Stimulated activated CD4-positive, alpha-beta T cell treated with anti-CD3 and anti-CD28 coated beads, Interleukin-1b, Interleukin-23, amount 100 ng/mL, for 48 hours (primary cell): ENCODE measurements at places on chromosomes 1 and 21.
A peak's percentile ranks its signal among the peaks of the same experiment; 100 is the strongest.

- DNase-seq, result no peak
These were observed 20.1 kb downstream of the NADK start for GRCh38 chr1:1758059-1758621.

DNA sequence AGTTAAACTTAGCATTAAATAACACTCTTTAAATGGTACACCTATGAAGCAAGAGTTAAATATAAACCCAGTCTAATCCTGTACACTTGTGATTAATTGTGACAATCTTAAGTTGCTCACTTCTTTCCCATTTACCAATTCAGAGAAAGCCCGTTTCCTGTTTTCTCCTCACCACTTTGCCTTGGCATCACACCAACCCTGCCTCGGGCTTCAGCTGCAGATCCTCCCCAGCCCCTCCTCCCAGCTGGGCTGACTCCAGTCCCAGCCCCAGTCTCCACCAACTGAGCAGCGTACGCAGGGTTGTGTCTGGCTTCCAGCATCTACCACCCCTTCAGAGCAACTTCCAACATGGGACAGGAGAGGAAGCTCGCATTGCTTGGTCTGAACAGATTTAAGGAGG lies 4.1 kb downstream of the PYCR2 start:
- DNase-seq, result peak; percentile 47

DNA sequence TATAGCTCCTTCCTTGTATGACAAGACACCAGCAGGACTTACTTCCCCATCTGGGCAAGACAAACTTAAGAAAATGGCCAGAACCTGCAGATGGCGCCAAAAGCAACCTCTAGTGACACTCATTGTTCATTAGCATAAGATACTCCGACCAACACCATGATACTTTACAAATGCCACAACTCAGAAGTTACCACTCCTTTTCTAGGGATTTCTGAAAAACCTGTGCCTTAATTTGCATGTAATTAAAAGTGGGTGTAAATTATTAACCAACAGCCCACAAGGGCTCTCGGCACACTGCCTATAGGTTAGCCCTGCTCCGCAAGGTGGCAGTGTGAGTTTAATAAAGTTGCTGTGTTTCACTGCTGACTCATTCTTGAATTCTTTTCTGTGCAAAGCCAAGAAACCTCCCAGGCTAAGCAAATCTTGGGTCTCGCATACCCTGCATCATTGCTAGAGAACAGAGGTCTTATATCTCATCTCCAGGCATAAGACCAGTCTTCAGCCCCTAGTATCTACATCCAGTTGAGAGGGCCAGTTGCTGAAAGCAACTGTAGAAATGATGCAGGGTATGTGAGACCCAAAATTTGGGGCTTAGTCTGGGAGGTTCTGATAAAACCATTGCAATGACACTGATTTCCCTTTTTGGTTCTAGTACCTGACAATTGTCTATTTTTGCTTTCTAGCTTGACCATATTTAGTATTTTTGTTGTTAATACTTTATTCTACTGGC lies 86.4 kb downstream of the FAF1 start:
- peak; percentile 64 for DNase-seq

DNA sequence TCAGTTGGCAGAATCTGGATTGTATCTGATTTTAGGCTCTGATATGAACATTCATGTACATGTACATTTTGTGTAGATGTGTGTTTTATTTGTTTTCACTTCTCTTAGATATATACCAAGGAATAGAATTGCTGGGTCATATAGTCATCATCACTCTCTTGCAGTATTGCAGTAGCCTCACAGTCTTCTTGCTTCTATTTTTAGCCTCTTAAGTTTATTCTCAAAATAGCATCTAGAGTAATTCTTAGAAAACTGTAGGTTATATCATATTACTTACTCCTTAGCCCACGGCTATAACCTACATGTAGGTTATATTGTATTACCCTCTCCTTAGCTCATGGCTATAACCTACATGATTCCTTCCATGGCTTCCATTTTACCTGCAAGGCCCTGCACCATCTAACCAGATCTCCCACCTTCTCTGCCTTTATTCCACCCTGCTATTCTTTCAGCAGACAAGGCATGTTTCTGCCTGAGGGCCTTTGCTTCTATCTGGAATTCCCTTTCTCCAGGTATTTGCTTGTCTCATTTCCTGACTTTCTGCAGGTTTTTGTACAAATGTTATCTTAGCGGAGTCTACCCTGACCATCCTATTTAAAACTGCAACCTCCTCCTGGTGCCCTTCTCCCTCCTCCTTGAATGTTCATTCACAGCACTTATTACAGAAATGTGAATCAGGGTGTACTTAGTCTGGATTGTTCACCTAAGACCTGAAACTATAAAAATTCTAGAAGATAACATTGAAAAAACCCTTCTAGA lies 109.0 kb upstream of the ETV3 start:
- no peak for DNase-seq

GRCh38 chr21:46163380-46163779 lies 8.0 kb upstream of the FTCD start:
- no peak for DNase-seq

- no peak for DNase-seq
These were observed 88.0 kb upstream of the ADAR start for GRCh38 chr1:154695985-154696384.

GRCh38 chr21:39518055-39518846 lies 66.5 kb downstream of the SH3BGR start:
- peak; percentile 40 for DNase-seq

DNA sequence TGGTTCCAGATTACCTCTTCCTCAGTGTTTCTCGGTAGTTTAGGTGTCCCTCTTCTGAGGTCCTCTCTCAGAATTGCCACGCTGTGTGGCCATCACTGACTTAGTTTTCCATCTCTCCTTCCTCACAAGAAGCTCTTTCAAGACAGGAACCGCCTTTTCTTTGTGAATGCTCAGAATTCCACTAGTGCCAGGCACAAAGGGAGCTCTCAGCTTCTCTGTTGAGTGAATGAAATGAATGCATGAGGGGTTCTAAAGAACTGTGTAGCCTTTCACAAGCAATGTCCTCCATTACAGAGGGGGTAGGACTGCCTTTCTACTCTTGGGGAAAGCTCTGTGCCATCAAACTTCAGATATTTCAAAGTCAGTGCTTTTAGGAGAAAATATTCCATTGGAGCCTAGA lies 546.8 kb downstream of the RWDD3 start:
- DNase-seq, result no peak

DNA sequence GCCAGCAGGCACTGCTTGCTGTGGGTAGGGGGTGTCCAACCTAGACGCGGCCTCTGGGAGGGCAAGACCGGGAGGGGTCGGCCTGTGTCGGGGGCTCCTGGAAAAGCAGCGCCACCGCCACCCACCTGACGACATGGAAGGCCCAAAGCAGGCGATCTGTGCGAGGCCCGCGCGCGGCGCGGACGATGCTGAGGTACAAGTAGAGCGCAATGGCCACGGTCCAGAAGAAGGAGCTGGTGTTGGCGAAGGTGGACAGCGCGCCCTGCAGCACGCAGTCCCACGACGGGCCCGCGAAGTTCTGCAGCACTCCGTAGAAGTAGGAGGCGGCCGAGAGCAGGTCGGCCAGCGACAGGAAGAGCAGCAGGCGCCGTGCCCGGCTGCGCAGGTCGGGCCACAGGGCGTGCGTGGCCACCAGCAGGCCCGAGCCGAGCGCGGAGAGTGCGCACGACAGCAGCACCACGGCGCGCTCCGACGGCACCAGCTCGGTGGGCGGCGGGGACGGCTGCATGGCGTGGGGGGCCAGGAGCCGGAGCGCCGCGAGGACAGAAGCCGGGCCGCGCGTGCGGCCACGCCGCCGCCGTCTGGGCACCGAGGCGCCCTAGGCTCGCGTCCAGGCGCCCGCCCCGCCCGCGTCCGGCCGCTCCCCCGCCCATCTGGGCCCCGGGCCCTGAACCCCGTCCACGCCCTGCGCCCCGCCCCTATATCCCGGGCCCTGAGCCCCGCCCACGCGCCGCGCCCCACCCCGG lies at the start of gene GPR157:
Gene GPR157, minus strand, starts transcription at position 583 of the 746 bp plus-strand sequence. Its CDS starts 75 bp downstream, at position 508.
- DNase-seq, result peak; percentile 82

DNA sequence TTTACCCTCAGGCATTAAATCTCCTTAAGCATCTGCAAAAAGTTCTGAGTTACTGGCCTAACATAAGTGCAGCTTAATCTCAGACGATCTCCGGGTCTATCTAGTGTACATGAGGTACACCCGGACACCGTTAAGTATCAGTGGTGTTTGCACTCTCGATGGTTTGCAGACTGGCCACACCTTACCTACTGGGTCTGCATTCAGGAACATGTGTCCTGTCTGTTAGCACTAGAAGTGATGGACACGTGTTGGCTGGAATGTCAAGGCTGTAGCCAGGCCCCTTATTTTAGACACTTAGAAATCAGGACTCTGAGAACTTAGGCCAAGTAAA lies 783 bp upstream of the AGL start:
- DNase-seq, result no peak

DNA sequence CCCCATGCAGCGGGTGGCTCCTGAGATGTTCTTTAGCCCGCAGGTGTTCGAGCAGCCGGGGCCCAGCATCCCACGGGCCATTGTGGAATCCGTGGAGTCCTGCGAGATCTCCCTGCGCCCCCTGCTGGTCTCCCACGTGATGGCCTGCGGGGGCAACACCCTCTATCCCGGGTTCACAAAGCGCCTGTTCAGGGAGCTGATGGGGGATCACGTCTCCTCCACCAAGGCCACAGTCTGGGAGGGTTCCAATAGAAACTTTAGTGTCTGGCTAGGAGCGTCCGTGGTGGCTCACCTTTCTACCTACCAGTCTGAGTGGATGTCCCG lies 71.0 kb downstream of the ACTL8 start:
- DNase-seq, result peak; percentile 16

DNA sequence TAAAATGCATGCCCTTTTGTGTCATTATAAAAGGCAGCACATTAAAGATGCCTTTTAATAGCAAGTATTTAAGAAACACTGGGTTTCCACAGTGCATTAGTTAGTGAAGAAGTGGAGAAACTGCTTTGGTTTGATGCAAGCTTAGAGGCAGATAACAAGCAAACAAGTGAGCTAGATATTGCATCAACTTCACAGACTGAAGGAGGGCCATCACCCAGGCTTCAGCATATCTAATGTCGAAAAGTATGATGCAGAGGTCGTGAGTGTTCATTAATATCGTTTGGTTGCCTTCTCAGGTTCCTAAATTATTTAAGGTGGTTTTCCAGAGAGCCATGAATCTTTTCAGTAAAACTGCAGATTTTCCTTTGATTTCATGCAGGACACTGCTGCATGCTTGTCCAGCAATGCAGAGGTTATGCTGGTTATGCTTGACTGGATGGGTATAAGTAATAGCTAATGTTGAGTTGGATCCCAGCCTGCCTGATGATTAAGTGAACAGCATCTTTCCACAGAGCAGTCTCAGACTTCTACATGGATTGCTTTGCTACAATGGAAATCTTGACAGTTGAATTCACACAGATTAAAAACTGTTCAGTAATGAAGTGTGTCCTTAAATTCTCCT lies 69.7 kb upstream of the IPO9 start:
- no peak for DNase-seq

GRCh38 chr1:34787461-34788420 lies 5.1 kb upstream of the GJA4 start:
- no peak for DNase-seq

GRCh38 chr1:244068567-244068966 lies 17.5 kb downstream of the ZBTB18 start:
- DNase-seq, result no peak

- no peak for DNase-seq
These were observed 15.1 kb downstream of the SH2D2A start for GRCh38 chr1:156801409-156802121.

GRCh38 chr1:68449901-68450300 lies at the start of gene RPE65:
RPE65 (minus strand) TSS chr1:68449954; CDS start chr1:68449905, 49 bp downstream.
- no peak for DNase-seq

- DNase-seq, result no peak
These were observed 4.0 kb upstream of the KCNA10 start for GRCh38 chr1:110523011-110523410.

DNA sequence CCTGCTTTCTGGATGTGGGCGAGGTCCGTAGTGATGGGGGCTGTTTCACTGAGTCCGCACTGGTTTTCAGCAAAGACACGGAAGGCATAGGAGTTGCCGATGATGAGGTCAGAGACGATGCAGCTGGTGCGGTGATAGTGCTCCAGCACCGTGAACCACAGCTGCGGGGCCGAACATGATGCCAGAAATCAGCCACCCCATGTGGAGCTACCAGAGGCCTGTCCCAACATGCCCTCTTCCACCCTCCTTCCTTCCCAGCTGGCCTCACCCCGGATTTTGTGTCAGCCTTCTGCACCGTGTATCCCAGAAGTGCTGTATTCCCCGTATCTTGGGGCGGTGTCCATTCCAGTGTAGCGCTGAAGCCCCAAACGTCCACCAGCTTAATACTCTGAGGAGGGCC lies 10.0 kb downstream of the MYBPHL start:
- DNase-seq, result no peak

- DNase-seq, result no peak
These were observed 143.6 kb downstream of the EDEM3 start for GRCh38 chr1:184610876-184611595.

- peak; percentile 34 for DNase-seq
These were observed 529 bp downstream of the EGLN1 start for GRCh38 chr1:231421546-231421970.

- DNase-seq, result no peak
These were observed 6.1 kb upstream of the PSMA5 start for GRCh38 chr1:109432336-109432735.

DNA sequence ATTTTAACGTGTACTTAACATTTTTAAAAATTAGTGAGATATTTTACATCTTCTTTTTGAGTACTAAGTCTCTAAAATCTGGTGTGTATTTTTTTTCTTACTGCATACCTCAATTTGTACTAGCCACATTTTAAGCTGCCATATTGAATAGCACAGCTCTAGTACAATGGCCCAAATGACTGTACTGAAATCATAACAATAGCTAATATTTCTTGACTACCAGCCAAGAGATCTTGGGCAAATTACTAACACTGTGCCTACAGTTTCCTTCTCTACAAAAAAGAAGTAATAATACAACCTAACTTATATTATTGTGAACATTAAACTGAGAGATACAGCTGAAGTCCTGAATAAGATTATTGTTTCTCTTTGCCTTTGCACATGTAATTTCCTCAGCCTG lies 57.2 kb downstream of the CDC7 start:
- no peak for DNase-seq
